ENCODE measurements at places on chromosomes 4 and X.

DNA sequence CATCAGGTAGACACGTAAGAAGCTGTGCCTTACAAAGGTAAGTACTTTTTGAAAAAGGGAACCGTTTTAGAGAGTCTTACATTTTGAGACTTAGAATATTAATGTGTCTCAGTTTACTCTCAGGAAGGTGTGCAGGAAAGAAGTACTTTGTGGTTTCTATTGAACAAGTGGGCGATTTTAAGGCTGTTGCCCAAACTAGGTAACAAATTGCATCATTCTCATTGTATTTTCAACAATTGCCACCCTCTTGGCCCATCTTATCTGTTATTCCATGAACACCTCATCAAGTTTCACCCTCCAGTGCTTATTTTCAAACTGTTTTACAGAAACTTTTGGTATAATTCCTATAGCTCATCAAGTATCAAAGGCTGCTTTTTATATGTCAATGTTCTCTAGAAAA is 158.3 kb downstream of the SLC4A4 start:
- DNase-seq, result no peak

GRCh38 chrX:78063687-78064086 is 40.4 kb upstream of the PGK1 start:
- DNase-seq, result no peak

GRCh38 chr4:6362243-6362885 is 92.7 kb downstream of the WFS1 start:
- no peak for DNase-seq

DNA sequence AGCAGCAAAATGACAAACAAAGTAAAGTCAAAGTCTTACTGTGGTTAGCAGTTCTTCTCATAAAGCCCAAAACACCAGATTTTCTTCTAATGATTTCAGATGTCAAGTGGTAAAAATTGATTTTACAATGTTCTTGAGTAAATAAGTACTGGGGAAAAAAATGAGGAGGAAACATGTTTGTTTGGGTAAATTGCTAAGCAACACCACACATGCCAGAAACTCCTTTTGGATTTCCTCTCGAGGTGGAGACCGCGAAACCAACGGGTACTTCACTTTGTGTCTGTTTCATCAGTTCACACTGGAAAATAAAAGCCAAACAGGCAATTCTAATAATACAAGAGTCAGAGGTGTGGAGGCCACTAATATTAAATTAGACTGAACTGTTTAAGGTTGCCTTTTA is 4.6 kb upstream of the PKD2 start:
- DNase-seq, result no peak

GRCh38 chr4:26127851-26128337 is 192.9 kb upstream of the RBPJ start:
- DNase-seq, result no peak

DNA sequence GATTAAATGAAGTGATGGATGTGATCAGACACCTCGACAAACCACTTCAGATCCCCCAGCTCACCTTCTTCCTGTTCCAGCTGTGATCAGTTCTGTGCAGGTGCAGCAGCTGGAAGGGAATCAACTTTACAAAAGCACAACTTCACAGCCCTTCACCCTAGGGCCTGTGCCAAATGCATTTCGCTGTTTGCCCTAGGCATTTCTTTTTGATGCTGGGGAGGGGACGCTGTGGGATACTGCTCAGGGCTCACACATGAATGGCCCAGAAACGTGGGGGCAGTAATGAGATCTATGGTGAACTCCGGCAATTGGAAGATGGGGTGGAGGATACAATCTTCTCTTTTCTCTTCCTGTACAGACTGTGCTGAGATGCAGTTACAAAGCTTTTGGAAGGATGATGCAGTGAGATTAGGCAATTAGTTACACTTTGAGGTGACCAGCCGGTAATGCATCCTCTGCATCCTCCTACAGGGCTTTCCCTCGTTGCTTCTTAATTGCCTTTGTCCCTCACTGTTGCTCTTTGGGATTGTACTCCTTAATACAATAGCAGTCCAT is 215.1 kb upstream of the PITX2 start:
- no peak for DNase-seq

- no peak for DNase-seq
Measured at GRCh38 chr4:190020790-190021717, 6.0 kb downstream of the FRG2 start.

DNA sequence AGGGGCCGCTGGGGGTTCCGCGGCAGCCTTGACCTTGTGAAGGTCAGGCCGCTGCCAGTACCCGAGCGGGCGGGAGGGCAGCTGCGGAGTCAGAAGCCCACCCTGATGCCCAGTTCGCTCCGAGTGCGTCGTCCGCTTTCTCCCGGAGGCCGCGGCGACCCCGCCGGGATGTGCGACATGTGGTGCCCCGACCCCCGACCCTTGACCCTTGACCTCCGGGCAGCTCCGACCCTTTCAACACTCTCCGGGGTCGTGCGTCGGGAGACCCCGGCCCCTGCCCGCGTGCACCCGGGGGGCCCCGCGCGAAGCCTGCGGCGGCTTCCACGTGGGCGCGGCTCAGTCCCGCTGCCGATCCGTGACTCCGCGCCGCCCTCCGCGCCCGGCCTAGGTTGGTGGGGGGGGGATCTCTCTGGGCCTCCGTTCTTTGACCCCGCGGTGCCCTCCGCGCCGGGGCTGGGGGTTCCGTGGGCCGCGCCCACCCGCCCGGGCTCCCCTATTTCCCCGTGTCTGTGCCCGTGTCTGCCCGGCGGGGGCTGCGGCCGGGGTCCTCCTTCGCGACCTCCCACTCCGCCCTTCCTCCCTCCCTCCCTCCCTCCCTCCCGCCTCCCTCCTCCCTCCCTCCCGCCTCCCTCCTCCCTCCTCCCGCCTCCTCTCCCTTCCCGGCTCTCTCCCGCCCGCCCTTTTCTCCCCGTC is 609 bp upstream of the SLC25A6 start:
- DNase-seq, result no peak

All from CD4-positive, alpha-beta T cell treated with Interleukin-15 for 1 hour (primary cell).